ENCODE measurements at places on chromosomes 12 and 14.

GRCh38 chr12:109989380-109989779 is 6.8 kb downstream of the GIT2 start:
- no peak for DNase-seq

- no peak for DNase-seq
Observed at GRCh38 chr12:13849456-13849855, 131.9 kb downstream of the GRIN2B start.

DNA sequence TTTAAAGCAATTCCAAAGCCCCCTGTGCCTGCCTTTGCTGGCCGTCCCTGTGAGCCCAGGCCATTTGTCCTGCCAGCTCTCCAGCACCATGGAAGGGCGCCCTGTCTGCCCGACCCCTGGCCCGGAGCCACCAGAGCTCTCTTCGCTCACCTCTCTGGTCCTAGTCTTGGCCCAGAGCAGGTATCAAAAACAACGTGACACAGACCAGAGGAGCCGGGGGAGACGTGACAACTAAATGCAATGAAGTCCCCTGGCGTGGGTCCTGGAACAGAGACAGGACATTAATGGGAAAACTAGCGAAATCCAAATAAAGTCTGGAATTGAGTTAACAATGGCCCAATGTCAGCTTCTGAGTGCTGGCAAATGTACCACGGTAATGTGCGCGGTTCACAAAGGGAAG is 83.2 kb upstream of the DIO3 start:
- no peak for DNase-seq

DNA sequence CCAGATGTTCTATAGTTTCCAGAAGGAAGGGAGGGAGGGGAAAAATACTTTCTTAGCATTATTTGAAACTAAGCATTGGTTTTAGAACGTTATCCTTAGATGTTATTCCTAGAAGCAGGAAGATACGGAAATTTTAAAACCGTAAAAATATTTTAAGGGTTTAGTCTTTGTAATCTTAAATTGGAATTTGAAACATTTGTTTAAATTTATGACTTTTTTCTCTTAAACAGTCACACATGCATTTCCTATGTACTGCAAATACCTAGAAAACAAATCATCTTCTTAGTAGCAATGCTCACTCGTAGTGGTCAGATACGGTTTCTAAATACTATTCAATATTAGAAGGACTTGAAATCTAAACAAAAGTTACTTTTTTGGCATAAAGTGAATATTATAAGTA is 282.0 kb downstream of the ERC1 start:
- no peak for DNase-seq

GRCh38 chr12:104823985-104824461 is 134.1 kb downstream of the SLC41A2 start:
- DNase-seq = no peak

DNA sequence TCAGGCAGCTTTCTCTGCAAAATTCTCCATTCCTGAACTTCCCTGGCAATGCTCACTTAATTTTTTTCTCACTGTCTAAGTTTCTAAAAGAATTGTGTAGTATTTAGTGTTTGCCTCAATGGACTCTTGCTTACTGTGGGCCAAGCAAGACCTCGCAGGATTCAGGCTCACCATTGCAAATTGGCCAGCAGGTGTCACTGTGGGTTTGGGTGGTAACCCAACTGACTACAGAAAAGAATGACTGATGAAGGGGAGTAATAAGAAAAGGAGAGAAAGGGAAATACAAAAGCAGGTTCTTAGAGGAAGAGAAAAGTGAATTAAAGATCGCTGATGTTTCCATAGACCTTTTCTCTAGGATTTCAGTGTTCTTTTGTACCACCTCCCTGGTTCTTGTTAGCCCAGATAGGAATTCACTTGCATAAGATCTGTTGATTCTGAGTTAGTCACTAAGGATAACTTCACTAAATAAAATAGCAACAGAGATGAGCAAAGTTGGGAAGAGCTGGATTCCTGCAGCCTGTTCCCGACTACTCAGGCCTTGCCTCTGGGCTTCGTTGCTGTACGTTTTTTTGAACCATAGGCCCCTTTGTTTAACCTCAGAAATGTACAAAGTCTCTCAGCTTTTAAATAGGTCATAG is 386.5 kb upstream of the DDHD1 start:
- peak; percentile 91 for DNase-seq

DNA sequence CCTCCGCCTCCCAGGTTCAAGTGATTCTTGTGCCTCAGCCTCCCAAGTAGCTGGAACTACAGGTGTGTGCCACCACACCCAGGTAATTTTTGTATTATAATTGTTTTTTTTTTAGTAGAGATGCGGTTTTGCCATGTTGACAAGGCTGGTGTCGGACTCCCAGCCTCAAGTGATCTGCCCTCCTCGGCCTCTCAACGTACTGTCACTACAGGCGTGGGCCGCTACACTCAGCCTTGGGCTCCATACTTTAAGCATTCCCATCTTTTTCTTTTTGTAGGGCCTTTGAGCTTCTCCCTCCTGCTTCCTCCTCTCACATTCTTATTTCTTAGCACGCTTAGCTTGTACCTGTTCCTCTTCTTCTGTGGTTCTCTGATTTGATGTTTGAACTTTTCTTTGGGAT is 62.8 kb downstream of the SERPINA3 start:
- no peak for DNase-seq

GRCh38 chr14:24196071-24197055 is 1.1 kb upstream of the TM9SF1 start:
- no peak for DNase-seq

GRCh38 chr12:13337791-13338190 is 141.3 kb downstream of the EMP1 start:
- DNase-seq = no peak

DNA sequence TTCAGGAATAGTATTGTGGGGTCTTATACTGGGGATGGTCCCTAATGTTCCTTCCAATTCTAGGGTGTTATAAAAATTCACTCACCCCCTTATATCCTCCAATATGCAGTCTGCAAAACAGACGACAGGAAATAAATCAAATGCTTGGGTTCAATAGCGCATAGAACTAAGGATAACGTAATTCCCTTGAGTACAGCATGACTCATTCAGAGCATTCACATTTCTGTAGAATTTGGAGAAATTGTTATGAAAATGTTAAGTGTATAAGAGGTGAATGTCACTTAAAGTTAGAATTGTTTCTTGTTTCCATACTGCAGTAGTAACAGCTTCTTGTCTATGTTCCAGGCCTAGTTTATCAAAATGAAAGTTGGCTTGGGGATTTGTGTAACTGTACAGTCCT is 271.4 kb downstream of the RPS29 start:
- DNase-seq = no peak

DNA sequence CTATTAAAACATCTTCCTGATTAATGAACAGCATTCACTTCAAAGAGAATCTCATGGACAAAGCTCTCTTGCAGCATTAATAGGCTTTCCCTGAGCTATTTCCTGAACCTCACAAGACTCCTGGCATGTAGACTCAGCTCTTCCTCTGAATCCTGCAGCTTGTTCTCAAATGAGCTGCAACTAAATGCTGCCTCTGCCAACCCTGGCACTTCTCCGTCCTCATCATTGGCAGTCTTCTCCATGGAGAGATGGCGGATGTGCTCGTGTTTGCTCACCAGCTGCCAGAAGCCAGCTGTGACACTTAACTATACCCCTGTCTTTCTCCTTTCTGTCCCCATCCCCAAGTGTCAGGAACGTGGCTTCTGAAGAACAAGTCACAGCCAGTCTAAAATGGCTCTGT is 232.1 kb downstream of the FOXN3 start:
- DNase-seq = no peak

DNA sequence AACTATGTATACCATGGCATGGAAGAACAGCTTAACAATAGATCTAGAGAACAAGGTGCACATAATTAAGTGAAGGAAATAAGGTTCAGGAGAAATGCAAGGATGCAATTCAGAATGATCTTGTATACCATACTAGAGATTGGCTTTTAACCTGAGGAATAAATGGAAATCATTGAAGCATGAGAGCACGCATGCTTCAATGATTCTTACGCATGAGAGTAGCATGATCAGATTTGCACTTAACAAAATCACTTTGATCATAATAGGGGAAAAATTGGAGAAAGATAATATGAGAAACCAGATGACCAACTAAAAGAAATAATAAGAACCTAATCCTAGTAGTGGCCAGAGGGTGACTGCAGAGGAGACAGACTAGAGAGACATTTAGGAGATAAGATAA is 133.3 kb upstream of the FSCB start:
- DNase-seq = no peak

- no peak for DNase-seq
Observed at GRCh38 chr12:124319368-124320050, 24.6 kb downstream of the RFLNA start.

Data from H1 (cell line).